ENCODE measurements at places on chromosomes 5 and 9. TPM values are rescaled to one million over a fixed set of nuclear protein-coding genes. Genes with fewer than 3 reads are reported as not detected.

FAM81B gene
- not detected for total RNA-seq

HTR1A gene
- 20.4 TPM for total RNA-seq

IL13 gene
- total RNA-seq: not detected

PCDHB9 gene
- 4.9 TPM for total RNA-seq

NFIB gene
- 104 TPM for total RNA-seq

PCDHA13 gene
- 13.5 TPM for total RNA-seq

FAM169A gene
- total RNA-seq: 75.4 TPM

PCDHB11 gene
- 13.0 TPM for total RNA-seq

OR1N1 gene
- total RNA-seq: not detected

ABHD17B gene
- 113 TPM for total RNA-seq

ORM2 gene
- not detected for total RNA-seq

TEX48 gene
- total RNA-seq: not detected

ZNF300 gene
- 90.9 TPM for total RNA-seq

NUTM2G gene
- not detected for total RNA-seq

PCDHGB6 gene
- total RNA-seq: 9.8 TPM

IL9 gene
- total RNA-seq: not detected

ST8SIA4 gene
- total RNA-seq: 76.2 TPM

PKD2L2 gene
- total RNA-seq: not detected

BTNL3 gene
- total RNA-seq: not detected

PCDHB7 gene
- total RNA-seq: 9.8 TPM

ADGRD2 gene
- total RNA-seq: not detected

PCDHB15 gene
- 18.3 TPM for total RNA-seq

TMEM215 gene
- 0.82 TPM for total RNA-seq

GLIPR2 gene
- total RNA-seq: 8.6 TPM

TICAM2 gene
- 1.2 TPM for total RNA-seq

SLC46A2 gene
- not detected for total RNA-seq

PCDHA7 gene
- total RNA-seq: 15.5 TPM

PNPLA7 gene
- total RNA-seq: 0.82 TPM

PCDHB6 gene
- total RNA-seq: 3.3 TPM

QRFP gene
- under 0.01 TPM for total RNA-seq

EFNA5 gene
- total RNA-seq: 13.5 TPM

LRRC19 gene
- not detected for total RNA-seq

EGFL7 gene
- 12.6 TPM for total RNA-seq

PLEKHG4B gene
- total RNA-seq: 3.7 TPM

ECSCR gene
- 4.9 TPM for total RNA-seq
